ENCODE measurements at places on chromosomes 2 and 18. TPM values are rescaled to one million over a fixed set of nuclear protein-coding genes. Genes with fewer than 3 reads are reported as not detected.

Gene DSC2
- not detected for total RNA-seq

Gene NT5C1B
- total RNA-seq = not detected

Gene GALNT5
- not detected for total RNA-seq

Gene DIPK1C
- not detected for total RNA-seq

Gene CCDC85A
- not detected for total RNA-seq

Gene NAT8
- not detected for total RNA-seq

Gene ZNF385B
- not detected for total RNA-seq

Gene ACOXL
- total RNA-seq = 0.14 TPM

Gene CCT7
- total RNA-seq = 628 TPM

Gene ADCYAP1
- not detected for total RNA-seq

Gene GNAL
- not detected for total RNA-seq

Gene ABHD1
- 0.36 TPM for total RNA-seq

Gene DYNAP
- total RNA-seq = not detected

Gene IL36G
- total RNA-seq = not detected

Gene RNU2-63P
- total RNA-seq = 7.6 TPM

Gene SERPINB12
- not detected for total RNA-seq
